ENCODE measurements at places on chromosomes 7 and 10.

DNA sequence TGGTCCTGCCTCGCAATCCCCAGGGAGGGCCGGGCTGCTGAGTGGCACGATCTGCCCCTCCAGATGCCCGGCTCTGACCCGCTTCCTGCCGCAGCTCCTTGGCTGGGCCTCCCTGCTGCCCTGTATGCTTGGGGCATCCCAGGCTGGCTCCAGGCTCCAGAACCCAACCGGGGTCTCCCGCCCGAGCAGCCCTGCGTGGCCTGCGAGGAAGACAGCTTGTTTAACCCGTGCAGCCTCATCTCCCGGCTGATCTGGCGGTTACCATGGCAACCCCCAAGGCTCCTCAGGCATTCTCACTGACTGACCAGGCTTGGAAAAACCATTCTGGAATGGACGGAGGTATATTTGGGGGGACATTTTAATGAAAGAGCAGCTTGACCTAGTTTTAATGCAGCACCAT lies 232.4 kb upstream of the MYO3A start:
- DNase-seq, result no peak

- no peak for DNase-seq
Measured at GRCh38 chr10:130479146-130479545, 343.0 kb downstream of the GLRX3 start.

- DNase-seq, result no peak
Measured at GRCh38 chr10:14659626-14660196, 115.0 kb downstream of the FAM107B start.

DNA sequence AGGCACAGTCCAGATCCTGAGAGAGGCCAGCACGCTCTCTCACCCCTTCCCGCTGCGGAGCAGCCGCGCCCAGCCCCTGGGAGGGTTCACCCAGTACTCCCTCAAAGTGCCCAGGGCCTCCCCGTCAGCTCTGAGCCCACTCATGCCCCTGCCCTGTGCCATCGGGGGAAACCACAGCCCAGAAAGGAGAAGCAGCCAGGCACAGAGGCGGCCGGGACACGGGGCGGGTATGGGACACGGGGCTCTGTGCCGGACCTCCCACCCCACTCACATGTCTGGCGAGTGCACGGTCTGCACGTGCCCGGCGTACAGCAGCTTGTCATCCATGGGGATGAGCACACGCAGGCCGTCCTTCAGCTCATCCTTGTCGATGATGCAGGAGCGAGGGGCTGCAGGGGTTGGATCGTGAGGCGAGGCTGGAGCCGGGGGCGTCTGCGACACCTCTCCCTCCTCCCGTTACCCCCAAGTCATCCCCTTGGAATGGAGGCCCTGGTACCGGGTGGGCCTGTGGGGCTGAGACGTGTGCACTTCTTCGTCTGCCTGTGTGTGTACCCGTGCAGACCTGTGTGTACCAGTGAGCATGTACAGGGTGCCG lies 38.2 kb downstream of the SLC29A4 start:
- no peak for DNase-seq

- no peak for DNase-seq
Measured at GRCh38 chr7:36708767-36709166, 15.5 kb downstream of the AOAH start.

DNA sequence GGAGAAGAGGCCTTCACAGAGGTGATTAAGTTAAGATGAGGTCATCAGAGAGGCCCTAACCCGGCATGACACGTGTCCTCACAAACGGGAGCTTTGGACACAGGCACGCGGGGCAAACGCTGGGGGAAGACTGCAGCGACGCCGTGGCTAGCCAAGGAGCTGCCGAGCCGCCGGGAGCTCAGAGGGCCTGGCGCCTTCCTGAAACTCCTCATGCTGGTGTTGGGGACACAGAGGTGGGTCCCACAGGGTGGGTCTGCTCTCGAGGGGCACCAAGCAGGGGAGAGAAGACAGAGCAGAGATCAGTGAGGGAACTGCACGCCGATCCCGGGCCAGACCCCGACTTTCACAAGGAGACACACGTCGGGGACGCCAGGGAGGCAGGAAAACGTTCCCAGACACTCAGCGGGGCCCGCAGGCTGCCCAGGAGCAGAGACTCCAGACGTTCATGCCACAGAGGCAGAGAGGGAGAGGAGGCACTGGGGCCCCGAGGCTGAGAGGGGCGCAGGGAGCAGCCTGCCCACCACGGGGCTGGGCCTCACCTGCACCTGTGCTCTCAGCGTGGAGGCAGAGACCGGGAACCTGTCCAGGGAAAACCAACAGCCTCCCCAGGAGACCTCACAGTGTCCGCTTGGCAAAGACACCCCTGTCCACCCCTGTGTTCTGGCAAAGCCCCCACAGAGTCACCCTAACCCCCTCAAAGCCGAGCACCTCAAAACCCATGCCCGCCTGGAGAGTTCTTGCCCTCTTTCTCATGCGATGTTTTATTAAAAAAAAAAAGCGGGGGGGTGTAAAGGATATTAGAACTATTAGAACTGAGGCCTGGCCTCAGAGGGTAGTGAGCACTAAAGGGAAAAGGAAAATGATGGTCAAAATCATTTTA lies 103.8 kb downstream of the PDGFA start:
- DNase-seq, result no peak

DNA sequence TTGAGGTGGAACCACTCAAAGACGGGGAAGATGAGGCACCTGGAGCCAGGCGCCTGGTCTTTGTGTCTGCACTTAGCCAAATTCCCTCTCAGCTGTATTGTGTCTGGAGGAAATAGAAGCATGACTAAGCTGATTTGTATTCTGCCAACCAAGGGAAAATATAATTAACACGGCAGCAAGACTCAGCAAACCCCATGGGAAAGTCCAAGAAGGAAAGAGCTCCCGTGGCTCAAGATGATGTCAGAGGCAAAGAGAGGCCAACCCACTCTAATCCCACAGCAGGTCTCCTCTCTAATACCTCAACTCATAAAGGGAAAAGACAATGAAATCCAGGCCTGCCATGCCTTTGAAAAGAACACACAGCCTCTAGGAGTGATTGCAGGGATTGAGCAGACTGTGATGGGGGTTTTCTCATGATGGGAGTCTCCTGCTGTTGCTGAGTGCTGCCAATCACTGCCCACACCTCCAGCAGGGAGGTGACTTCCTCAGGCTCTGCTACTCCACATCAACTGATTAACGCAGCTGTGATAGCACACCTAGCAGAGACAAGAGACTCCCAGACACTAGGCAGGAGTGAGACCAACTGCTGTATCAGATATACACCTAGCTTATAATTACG lies 255.5 kb upstream of the C7orf33 start:
- no peak for DNase-seq

- no peak for DNase-seq
Measured at GRCh38 chr7:95688931-95689495, 83.3 kb upstream of the DYNC1I1 start.

GRCh38 chr10:126207851-126208250 lies 180.4 kb downstream of the ADAM12 start:
- no peak for DNase-seq

DNA sequence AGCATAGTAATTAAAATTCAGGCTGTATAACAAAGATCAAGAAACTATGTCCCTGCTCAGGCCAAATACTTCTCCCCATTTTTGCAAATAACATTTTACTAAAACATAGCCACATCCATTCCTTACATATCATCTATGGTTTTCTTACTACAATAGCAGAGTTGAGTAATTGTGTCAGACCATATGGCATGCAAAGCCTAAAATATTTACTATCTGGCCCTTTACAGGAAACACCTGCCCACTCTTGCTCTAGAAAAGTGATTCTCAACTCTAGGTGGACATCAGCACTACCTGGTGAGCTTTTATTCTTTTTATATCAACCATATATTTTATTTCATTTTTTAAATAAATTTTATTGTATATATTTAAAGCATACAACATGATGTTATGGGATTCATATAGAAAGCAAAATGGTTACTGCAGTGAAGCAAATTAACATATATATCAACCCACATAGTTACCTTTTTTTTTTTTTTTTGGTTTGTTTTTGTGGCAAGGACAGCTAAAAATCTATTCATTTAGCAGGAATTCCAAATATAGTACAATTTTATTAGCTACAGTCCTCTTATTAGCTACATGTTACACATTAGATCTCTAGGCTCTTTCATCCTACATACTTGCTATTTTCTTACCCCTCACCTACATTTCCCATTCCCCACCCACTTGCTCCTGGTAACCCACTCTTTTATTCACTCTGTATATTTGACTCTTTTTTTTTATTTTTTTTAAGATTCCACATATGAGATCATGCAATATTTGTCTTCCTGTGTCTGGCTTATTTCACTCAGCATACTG lies 19.6 kb downstream of the ABI1 start:
- no peak for DNase-seq

GRCh38 chr10:1043532-1043995 lies 5.4 kb downstream of the IDI1 start:
- DNase-seq, result no peak

Data from stimulated activated CD4-positive, alpha-beta T cell treated with anti-CD3 and anti-CD28 coated beads, Interleukin-1b, Interleukin-23, amount 100 ng/mL, for 1 hour (primary cell).